ENCODE measurements at places on chromosomes 1 and 21.

- no peak for DNase-seq
Measured at GRCh38 chr1:93702111-93702827, 20.6 kb upstream of the BCAR3 start.

DNA sequence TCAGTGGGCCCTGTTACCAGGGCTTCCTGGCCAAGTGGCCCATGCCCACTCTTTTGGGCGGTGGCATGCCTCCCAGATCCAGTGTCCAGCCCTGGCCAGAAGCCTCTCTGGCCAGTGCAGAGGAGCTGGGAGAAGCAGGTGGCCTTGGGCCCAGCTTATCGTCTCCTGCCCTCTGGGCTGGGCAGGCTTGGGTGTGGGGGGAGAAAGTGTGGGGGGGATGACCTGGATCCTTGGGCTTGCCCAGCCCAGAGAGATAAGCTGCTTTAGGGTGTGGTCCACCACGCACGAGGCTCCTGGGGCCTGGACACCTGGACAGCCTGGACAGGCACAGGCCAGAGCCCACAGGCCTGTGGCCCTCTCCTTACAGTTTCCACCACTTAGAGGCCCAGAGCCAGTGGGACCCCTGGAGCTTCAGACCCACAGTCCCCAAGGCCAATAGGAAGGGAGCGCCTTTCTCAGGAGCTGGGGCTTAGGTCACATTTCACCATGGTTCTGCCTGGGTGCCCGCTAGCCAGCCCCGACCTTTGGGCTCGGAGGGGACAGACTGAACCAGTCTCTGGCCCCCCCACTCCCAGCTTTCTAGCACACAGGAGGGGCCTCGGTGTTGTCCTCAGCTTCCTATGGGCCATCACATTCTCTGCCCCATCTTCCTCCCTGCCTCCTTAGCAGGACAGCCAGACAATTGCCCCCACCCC lies 1.8 kb downstream of the ESPN start:
- DNase-seq, result no peak

DNA sequence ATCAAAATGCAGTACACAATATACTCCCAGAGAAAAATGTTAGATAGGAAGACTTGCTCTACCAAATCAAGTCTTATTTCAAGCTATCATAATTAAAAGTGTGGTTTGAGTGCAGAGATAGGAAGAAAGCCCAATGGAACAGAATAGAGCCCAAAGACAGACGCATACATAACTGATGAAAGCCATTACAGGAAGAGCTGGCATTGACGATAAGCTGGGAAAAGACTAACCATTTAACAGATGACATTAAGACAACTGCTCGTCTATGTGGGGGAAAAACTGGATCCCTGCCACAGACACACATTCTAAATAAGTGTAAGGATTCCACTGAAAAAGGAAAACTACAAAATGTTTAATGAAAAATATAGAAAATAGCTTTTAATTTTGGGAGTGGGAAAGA lies 85.5 kb downstream of the NGF start:
- DNase-seq, result no peak

DNA sequence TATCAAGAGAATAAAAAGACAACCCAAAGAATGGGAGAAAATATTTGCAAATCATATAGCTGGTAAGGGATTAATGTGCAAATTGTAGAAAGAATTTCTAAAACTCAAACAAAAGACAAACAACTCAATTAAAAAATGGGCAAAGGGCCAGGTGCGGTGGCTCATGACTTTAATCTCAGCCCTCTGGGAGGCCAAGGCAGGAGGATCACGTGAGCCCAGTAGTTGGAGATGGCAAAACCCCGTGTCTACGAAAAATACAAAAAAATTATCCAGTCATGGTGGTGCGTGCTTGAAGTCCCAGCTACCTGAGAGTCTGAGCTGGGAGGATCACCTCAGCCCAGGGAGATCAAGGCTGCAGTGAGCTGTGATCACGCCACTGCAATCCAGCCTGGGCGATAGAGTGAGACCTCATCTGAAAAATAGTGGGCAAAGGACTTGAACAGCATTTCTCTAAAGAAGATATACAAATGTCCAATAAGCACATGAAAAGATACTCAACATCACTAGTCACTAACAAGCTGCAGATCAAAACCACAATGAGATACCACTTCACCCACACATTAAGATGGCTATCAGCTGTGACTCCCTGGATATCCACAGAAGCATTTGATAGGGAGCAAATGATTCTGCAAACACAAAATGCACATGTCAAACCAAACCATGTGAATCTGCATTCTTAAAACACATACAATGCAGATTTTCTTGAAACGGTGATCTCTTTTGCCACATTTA lies 20.9 kb downstream of the SLC30A1 start:
- DNase-seq, result no peak

DNA sequence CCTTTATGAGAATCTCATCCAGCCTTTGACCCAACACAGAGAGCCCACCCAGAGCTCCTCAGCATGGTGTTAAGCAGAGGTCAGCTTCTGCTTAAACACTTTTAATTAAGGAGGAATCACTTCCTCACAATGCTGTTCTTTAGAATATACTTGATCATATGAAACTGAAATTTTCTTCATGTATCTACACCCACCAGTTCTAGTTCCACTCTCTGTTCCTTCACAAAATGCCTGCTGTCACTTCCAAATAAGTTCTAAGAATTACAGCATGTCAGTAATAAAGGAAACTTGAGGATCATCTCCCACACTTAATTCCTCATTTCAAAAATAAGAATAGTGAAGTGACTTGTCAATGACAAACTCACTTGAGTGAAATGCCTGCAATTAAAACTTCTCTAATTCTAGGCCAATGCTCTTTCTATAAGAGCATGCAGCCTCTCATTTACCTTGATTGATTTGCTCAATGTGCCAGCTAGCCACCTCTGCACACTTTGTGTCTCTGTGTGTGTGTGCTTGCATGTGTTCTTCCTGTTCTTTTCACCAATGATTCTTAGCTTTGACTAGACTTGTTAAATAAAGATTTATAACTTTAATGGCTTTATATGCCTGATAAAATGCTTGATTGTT lies 356.3 kb downstream of the PLPP3 start:
- no peak for DNase-seq

DNA sequence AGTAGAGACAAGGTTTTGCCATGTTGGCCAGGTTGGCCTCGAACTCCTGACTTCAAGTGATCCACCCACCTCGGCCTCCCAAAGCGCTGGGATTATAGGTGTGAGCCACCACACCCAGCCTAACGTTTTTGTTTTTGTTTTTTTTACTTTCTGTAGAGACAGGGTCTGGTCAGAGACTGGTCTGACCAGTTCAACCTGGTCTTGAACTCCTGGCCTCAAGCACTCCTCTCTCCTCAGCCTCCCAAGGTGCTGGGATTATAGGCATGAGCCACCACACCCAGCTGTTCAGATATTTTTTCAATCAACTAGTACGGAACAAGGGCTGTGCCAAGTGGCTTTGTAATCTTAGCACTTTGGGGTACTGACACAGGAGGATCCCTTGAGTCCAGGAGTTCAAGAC lies 209.5 kb downstream of the RERE start:
- no peak for DNase-seq

- DNase-seq, result no peak
Measured at GRCh38 chr21:36029309-36029708, 31.0 kb downstream of the SETD4 start.

GRCh38 chr1:90413519-90413918 lies 303.6 kb downstream of the BARHL2 start:
- no peak for DNase-seq

DNA sequence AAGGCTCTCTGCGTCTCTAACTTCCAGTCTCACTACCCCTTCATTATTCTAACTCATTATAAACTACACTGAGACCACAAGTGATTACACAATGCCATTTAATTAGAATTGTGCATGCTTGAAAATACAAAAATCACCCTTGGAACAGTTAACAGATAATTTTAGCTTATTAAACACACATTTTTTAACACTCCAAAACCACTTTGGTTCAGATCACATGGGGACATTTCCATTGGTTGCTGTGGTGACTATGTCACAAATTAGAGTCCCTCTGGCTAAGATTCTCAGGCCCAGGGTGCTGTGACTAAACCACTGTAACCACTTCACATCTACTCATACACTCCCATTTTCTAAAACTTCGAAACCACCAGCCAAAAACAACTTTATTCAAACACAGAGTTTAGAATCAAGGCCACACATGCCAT lies 43.0 kb downstream of the JAK1 start:
- DNase-seq, result no peak

DNA sequence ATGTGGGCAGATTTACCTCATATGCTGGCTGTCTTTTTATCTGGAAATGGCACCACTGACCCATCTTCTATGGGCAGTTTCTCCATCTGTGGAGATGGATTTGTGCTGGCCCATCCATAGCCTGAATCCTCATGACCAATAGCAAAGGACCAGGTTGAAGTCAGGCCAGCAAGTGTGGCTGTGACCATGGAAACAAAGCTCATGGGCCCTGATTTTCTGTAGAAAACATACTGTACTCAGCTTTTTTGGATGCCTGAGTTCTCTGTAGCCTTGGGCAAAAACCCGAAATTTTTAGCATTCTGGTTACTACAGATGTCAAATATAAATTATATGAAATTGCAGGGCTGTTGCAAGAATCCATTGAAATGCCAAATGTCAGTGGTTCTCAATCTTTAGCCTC lies 155.0 kb downstream of the PLXNA2 start:
- no peak for DNase-seq

GRCh38 chr21:42414928-42415769 lies 11.4 kb downstream of the UBASH3A start:
- no peak for DNase-seq

GRCh38 chr21:32545948-32546441 lies 39.3 kb downstream of the TCP10L start:
- no peak for DNase-seq

- no peak for DNase-seq
Measured at GRCh38 chr1:61174060-61174795, 91.9 kb downstream of the NFIA start.
